CD4-positive, alpha-beta T cell treated with Interferon gamma for 1 hour (primary cell): ENCODE measurements at places on chromosomes 11 and 22.

GRCh38 chr11:60592601-60593000, 77.4 kb downstream of the MS4A13 start:
- DNase-seq, result no peak

- DNase-seq, result no peak
Measured at GRCh38 chr22:36419177-36419911, 31.6 kb upstream of the MYH9 start.

DNA sequence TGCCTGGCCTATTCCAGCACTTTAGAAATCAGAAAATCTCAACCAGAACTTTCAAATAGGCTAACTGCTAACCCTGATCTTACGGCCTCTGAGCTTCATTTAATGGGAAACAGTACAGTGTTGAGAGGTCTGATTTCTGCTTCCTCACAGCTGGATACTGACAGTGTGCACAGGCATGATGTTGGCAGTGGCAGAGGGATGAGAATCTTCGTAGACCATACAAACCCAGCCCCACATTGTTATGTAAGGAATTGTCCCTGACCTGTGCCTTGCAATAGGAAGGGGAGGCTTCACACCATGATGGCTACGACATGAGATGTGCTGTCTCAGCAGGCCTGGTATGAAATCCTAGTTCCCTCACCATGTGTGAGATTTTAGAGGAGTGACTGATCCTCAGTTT, 49.0 kb downstream of the CD44 start:
- DNase-seq, result no peak

DNA sequence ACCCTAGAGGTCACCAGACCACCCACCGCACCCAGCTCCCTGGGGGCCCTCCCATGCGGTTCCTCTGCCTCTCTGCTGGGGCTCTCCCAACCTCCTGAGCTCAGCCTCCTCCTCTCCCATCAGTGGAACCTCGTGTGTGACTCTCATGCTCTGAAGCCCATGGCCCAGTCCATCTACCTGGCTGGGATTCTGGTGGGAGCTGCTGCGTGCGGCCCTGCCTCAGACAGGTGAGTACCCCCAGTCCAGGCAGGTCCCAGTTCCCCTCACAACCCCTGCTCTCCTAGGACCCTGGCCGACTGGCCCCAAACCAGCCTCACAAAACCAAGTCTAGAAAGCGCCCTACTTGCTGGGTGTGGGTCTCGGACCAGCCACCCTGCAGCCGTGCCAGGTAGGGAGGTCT, 1.6 kb downstream of the SLC22A12 start:
- DNase-seq, result no peak
